ENCODE measurements at places on chromosomes 6 and 20. TPM values are rescaled to one million over a fixed set of nuclear protein-coding genes. Genes with fewer than 3 reads are reported as not detected.

The MUCL3 gene
- not detected for total RNA-seq

The SRF gene
- 16.4 TPM for total RNA-seq

The CD93 gene
- total RNA-seq = not detected

- no peak for DNase-seq
These were observed 45.4 kb downstream of the SIRPA start for GRCh38 chr20:1940581-1940980.

DNA sequence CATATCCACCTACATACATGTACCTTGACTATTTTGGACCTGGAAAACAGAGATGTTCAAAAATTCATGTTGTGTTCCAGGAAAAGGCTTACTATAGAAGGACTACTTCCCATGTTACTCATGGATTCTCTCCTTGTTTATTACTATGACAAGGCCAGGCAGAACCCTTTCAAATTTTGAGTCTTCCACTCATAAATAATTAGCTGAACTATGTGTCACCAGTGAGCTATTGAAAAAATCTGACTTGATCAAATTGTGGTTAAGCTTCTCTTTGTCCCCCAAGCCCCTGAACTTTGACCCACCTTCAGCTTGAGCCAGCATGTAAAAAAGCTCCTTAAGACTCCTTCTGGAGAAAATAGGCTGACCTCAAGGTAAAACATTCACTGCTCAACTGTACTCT is 1142.8 kb upstream of the EYS start:
- DNase-seq = peak; percentile 50

- no peak for DNase-seq
These were observed 67.5 kb upstream of the MBOAT1 start for GRCh38 chr6:20279608-20280287.

GRCh38 chr20:2752567-2753460 is 47.6 kb downstream of the CPXM1 start:
- peak; percentile 52 for DNase-seq

- no peak for DNase-seq
These were observed 976.9 kb downstream of the KIF16B start for GRCh38 chr20:15596220-15596890.

DNA sequence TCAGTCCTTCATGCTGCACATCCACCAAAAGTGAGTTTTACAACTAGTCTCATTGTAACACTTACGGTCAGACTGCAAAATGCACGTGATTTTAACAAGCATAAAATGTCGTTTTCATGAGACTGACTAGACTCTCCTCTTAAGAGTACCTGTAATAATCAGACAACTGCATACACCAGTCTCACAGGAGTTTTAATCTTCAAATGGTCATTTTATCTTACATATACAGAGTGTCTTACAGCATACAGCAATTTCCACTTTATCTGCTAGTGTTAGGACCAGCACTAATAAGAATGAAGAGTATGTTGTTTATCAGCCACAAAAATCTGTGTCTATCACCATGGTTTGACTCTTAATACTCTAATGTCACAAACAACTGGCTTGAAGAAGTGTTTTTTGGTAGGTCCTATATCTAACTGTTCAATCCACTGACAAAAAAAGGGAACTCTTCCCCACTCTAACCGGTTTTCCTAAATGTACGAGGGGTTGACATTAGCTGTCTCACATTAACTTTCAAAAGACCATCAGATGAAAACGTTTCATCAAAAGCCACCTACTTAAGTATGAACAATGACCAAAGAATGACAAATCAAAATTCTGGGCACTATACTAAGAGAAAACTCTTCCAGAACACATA is 1.5 kb upstream of the ASF1A start:
- DNase-seq = no peak

DNA sequence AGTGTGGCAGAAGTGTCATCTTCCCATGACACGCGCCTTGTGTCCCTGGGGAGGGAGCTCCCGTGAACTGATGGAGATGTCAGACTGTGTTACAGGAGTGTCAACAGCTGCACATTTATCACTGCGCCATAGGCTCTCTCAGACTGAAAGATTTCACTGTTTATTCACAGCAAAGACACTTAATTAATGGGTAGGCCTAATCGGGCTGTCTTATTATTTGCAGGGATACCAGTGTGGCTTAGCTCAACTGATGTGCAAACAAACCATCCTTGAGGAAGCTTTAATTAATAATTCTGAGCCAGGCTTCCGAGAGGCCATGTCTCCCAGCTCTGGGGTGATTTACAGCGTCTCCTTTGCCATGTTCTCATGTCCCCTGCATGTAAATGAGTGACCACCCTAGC is 771.0 kb downstream of the QKI start:
- no peak for DNase-seq

DNA sequence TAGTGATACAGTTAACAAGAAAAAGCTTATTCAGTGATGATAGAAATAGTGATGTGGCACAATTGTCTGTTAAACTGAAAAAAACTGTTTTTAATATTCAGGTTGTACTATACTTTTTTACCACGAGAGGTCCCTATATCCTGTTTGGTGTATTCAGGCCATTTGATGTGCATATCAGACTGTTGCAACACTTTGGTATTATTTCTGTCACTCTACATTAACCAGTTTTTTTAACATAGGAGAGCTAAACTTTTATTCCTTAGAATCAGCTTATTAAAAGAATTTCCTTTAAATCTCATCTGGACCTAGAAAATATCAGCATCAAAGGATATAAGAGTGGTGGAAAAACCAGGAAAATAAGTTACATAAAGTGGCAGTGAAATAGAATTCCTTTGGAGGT is 36.8 kb downstream of the TSPYL4 start:
- peak; percentile 33 for DNase-seq

GRCh38 chr6:53432318-53433161 is 83.8 kb upstream of the ELOVL5 start:
- no peak for DNase-seq

DNA sequence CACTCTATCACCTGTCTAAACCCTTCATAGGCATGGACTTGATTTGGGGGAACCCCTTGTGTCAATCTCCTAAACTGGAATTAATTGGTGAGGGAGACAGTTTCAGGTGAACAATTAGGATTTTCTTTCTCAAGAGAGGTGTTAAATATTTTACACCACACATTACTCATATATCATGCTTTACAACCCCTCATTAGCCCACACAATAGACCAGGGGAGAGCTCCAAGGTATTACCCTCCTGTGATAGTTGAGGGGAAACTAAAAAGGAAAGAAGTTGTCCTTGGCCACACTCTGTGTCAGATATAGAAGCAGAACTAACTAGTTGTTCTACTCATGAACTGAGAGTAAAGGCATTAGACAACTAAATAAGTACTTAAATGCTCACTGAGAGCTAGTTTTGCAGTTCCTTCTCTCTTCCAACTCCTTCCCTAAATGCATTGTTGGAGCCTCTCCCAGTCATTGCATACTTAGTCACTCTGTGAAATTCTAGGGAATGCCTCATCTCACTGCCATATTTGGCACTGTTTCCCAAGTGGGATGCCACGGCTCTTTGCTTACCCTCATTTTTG is 183.7 kb upstream of the CEP162 start:
- DNase-seq = no peak

GRCh38 chr6:166169549-166170421 is 2.1 kb upstream of the TBXT start:
- no peak for DNase-seq

Data from Caki2 (cell line).